M059J (cell line): ENCODE measurements at places on chromosomes 6 and 20. TPM values are rescaled to one million over a fixed set of nuclear protein-coding genes. Genes with fewer than 3 reads are reported as not detected.
A peak's percentile ranks its signal among the peaks of the same experiment; 100 is the strongest.

Gene HLA-DQA1
- not detected in 2 replicates for total RNA-seq

Gene RSPH4A
- total RNA-seq: 0.10 TPM in 1 of 2 replicates, not detected in the other

Gene DLK2
- 1.3 and 3.4 TPM in 2 replicates for total RNA-seq

Gene TOMM6
- total RNA-seq: 157 and 167 TPM in 2 replicates

Gene EEF1A2
- total RNA-seq: 154 and 260 TPM in 2 replicates

DNA sequence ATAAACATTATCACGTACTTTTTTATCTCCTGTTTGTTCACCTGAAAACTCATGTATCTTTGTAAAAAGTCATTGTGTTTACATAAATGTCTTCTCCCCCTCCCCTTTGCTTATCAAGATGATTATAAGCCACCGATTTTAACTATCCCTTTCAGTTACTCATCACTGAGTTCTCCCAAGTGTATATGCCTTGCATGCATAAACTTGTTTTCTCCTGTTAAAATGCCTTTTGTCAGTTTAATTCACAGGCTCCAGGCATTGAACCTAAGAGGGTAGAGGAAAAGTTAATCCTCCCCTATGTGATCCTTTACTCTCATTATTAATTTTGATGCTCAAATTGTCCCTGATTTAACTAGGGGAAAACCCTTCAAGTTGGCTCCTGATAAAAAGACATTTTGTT lies 24.2 kb downstream of the ANKEF1 start:
- no peak for DNase-seq

GRCh38 chr6:168060521-168060931 lies 18.5 kb downstream of the FRMD1 start:
- DNase-seq: peak; percentile 71

DNA sequence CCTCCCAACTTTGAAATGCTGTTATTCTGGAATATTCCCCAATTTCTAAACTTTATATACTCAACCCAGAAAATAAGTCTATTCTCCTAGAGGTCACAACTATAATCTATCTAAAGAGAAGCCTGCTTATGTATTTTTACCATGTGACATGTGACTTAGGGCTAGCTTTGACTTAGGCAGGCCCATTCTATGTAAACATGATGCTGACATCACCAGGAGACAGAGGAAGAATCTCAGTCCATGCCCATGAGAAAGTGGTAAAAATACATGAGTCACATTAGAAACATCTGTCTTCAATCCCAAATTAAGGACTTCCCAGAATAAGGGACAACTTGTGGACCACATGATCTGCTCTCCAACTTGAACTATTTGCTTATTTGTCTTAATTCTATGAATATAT lies 113.6 kb upstream of the ID4 start:
- DNase-seq: peak; percentile 85

DNA sequence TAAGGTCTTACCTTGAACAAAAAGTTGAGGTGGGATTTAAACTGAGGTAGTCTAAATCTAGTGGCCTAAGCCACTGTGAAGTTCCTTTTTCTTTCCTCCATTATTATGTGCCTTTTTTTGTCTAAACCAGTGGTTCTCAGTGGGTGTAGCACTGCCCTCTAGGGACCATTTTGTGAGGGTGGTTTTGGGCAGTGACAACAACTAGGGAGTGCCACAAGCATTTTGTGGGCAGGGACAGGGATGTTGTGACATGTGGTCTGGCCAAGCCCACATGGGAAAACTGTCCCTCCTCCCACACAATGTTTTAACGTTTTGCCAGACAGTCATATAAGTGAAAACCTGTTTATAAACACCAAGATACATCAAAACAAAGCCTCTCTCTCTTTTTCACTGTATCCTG lies 899.4 kb upstream of the FLRT3 start:
- peak; percentile 19 for DNase-seq

- peak; percentile 94 for DNase-seq
Observed at GRCh38 chr6:11500008-11500407, 37.5 kb upstream of the TMEM170B start.

- DNase-seq: peak; percentile 60
Observed at GRCh38 chr6:101597693-101598092, 204.2 kb downstream of the GRIK2 start.

- no peak for DNase-seq
Observed at GRCh38 chr6:114030767-114031166, 59.8 kb upstream of the HDAC2 start.

GRCh38 chr20:36490191-36490590 lies 51.1 kb upstream of the MYL9 start:
- no peak for DNase-seq

DNA sequence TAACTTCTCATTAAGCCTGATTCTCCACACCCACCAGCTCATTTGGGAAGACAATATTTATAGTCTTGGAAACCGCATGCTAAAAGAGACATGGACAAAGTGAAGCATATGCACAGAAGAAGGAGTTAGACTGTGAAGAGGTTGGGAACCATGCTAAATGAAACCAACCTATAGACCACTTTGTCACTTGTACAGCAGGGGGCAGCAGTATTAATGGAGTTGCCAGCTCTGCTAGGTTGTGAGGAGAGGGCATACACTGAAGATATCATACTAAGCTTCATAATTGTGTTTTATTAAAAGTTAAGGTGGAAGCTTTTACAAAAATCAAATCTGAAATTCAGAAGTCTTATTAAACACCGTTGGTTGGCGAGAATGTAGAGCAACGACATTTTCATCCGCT lies 38.3 kb upstream of the HMGCLL1 start:
- DNase-seq: peak; percentile 61
